ENCODE measurements at places on chromosomes 2 and 18.

DNA sequence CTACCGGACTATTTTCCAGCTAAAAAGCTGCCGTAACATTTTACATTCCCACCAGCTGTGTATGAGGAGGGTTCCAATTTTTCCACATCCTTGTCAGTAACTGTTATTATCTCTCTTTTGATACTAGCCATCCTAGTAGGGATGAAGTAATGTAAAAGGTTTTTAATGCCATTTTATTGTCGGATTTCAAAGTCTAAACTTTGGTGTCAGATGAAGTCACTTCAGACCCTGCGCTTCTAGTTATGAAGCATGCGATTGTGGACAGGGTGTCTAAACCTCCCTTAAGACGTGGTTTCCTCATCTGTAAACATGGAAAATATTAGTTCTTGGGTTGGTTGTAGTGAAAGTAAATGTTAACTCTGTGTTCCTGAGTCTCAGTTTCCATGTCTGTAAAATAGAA lies 4.7 kb downstream of the DGKD start:
- DNase-seq, result no peak

DNA sequence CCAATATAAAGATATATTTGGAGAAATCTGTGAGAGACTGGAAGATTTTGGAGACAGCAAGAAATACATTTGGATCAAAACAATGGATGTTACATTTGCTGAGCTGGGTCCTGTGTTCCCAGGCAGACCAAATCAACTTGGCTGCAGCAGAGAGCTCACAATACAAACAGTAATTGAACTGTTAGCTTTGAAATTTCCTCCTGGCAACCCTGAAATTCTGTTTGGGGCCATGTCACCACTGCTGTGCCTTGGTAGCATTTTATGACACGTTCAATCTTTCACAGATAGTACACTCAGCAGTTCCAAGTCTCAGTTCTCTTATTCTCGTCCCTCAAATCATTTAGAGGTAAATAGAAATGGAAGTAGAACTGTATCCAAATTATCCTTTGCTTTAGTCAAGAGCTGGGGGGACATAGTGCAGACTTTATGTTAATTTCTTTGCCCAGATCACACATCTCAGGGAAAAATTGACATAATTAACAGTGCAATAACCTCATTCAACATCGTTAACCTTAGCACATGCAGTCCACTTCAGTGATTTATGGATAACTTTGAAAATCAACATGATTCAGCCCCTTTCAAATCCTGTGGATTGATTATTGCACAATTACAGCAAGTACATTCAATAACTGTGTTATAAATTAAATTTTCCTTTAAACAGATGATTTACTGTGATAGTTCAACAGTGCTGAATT lies 277.4 kb upstream of the MC4R start:
- DNase-seq, result no peak

DNA sequence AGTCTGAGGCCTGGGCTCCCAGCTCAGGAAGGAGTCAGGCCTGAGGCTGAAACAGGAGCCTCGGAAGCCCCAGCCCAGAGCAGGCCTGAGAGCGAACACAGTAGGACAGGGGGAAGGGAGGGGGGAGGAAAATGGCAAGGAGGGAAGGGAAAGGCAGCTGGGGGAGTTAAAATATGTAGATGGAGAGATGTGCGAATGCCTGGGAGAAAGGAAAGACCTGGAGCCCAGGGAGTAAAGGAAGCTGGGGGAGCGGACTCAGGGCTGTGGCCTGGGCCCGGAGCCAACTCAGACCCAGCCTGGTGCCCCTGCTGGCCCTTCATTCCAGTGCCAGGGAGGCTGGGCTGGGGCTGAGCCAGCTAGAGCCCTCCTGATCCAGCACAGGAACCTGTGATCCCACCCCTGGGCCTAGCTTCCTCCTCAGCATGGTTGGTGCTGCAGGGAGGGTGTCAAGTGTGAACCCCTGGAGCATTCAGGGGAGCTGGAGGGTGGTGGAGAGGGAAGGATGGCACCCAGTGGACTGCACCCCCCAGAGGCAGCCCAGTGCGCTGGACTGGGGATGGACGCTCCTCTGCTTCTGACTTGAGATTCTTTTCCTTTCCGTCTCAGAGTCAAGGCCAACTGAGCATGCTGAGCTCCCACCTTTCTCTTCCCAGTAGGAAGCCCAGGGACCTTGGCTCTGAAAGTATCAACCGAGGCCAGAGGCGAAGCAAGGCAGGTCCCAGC lies 46.3 kb downstream of the EMX1 start:
- DNase-seq, result no peak

DNA sequence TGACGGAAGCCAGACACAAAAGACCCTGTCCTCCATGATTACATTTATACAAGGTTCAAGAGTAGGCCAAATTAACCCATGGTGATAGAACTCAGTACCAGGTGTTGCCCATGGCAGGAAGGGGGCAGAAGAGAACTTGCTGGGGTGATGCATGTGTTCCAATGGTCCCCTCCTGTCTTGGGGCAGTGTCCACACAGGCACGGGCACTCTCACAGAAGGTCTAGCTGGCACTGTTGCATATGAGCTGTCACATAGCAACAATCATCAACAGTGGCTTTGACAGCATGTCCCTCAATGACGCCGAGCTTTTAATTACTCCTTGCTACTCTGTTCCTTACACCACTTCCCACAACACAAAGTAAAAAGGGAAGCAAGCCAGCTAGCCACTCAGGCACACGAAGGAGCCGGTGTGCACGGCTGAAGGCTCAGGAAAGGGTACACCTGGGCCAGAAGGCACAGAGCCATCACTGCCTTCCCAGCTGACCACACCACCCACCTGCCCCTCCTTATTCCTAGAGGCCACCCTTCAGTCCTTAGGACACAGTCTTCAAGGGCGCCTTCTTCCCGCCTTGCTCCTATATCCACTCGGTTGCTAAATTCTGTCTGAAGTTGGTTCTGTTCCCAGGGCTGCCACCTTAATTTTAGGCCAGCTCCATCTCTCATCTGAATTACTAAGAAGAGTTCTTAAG lies 28.9 kb downstream of the RPL31 start:
- no peak for DNase-seq

DNA sequence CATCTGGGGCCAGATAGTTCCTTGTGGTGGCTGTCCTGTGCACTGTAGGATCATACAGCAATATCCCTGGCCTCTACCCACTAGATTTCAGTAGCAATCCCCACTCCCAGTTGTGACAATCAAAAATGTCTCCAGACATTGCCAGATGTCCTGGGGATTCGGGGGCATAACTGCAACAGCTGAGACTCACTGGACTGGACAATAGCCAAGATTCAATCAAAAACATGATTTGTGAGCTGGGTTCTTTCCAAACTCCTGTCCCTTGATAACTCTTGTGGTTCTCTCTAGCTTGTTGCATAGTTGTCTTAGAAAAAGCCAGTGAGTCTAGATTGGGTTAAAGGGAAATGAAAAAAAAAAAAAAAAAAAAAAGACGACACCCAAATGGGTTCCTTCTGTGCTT lies 293.4 kb downstream of the CELF4 start:
- no peak for DNase-seq

DNA sequence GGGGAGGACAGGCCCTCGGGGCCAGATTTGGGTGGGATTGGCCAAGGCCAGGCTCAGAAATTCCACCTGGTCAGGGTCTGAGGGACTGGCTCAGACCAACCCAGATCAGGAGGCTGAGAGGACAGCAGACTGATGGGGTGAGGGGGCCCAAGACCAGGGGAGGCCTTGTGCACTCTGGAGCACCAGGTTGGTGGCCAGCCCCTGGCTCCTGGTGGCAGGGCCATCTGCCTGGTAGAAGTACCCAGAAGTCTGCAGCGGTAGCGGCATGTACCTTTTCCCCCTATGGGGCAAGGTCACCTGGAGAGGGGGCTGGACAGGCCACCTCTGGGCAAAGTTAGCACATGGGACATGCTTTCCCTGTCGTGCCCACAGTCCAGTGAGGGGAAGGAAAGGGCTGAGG lies 21.2 kb upstream of the ODC1 start:
- no peak for DNase-seq

DNA sequence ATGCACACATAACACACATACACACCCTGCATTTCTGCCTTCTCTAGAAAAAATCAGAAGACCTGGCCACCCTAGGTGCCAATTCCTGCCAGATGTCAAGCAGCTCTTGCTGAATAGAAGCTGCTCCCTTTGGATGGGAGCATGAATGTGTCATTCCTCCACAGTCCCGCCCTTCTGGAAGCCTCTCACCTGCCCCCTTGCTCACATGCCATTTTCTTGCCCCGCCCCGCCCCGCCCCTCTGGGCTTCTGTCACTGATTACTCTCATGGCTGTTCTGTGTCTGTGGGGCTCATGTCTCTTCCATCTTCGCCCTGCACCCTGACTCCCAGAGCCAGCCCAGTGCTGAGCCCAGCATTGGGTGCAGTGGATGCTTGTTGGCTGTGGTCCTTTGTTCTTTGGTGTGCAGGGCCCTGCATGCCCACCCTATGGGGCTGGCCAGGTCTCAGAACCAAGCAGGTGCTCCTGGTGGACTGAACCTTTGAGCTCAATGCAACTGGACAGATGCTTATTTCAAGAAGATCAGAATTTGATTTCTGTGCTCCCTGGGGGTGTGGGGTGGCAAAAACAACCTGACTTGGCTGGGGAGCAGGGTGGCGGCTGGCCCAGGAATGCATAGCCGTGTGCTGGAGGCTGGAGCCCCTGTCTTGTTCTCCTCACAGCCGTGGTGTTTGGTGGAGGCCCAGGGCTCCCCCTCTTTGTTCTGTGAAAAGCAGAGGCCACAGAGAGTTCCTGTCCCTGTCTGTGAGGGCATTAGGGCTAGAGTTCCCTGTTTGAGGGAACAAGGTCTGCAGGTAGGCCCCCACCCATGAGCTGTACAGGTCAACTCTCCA lies 140.6 kb upstream of the GLI2 start:
- DNase-seq, result no peak

- DNase-seq, result no peak
Measured at GRCh38 chr2:215751911-215752272, 261.5 kb downstream of the MREG start.

- no peak for DNase-seq
Measured at GRCh38 chr2:26605999-26606846, 34.9 kb downstream of the CIB4 start.

DNA sequence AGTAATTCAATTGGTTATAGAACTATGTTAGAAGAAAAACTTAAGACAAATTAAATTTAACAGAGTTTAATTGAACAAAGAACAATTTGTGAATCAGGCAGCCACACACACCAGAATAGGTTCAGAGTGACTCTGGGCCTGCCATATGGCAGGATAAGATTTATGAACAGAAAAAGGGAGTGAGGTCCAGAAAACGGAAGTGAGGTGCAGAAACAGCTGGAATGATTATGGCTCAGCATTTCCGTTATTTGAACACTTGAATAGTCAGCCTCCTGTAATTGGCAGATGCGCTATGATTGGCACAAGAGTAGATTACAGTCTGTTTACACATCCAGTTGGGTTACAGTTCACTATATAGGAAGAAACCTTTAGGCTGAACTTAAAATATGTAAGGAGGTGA lies 99.0 kb downstream of the MBD2 start:
- no peak for DNase-seq

GRCh38 chr2:226478109-226478809 lies 321.4 kb downstream of the IRS1 start:
- no peak for DNase-seq

GRCh38 chr18:44156126-44156525 lies 524.6 kb upstream of the SETBP1 start:
- DNase-seq, result no peak

DNA sequence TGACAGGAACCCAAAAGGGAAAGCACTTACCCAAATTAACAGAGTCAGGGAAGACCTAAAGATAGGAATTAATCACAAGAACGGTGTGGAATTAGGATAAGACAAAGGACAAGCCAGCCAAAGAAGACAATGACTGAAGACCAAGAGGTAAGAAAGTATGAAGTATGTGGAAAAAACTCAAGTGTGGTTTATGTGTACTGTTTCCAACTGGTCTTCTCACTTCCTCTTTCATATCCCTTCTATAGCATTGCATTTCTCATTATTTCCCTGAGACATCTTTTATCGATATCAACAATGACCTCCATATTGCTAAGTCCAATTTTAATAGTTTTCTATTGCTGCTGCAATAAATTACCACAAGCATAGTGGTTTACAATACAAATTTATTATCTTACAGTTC lies 313.5 kb upstream of the SLC39A10 start:
- no peak for DNase-seq

DNA sequence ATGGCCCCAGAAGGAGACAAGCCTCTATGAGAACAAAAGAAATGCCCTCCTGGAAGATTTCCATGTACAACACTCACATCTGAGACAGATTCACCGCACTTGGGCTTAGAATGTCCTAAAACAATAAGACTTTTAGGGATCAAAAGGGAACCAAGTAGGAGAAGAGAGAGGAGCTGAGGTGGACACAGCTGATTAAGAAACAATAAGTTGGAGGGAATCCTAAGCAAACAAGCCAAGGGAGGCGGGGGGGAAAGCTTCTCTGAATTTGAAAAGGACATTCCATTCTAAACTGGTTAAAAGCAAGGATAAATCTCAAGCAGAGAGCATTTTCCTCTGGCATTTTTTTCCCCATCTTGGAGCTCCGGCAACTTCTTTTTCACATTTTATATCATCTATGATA lies 9.9 kb downstream of the ACVR1 start:
- no peak for DNase-seq

DNA sequence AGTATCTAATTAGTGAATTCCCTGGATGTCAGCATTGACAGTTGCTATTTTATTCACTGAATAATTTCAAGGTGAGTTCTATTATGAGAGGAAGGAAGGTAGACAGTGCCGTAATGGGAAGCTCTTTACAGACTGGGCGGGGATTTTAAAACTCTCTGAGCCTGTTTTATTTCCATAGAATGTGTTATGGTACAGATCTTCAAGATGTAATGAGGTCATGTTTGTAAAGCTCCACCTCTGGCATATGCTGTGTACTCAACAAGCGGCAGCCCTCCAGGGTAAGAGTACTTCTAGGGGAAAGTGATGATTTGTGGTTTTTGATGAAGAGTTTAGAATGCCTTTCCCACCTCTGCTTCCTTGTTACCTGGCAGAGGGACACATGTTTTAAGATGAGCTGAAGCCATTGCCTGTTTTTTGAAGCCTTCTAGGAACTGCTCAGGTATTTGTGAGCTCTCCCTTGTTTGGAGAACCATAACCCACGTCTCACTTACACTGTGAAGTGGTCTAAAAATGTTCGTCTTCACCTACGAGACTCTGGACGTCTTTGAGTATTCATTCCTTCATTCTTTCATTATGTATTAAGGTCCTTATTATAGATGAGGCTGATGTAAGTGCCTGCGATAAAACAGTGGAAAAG lies 251.2 kb downstream of the PTGR3 start:
- no peak for DNase-seq

- DNase-seq, result no peak
Measured at GRCh38 chr18:24195296-24196053, 56.6 kb downstream of the CABYR start.

GRCh38 chr18:37570336-37570930 lies 4.8 kb upstream of the CELF4 start:
- DNase-seq, result no peak

- DNase-seq, result no peak
Measured at GRCh38 chr18:51523671-51524070, 326.2 kb upstream of the MEX3C start.

DNA sequence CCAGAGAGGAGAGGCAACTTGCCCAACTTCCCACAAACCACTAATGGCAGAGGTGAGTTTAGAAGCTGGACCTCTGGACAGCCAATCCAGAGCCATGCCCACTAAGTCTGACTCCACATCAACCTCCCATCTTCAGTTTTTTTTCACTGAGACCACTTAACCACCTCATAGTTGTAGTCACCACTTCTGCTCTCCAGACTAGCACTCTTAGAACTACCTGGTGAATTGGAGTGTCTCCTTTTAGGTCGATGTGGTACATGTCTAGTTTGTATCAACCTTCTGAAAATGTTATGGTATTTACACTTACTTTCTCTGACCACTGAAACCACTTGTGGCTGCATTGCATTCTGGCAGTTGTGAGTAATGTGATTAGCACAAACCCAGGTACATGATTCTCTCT lies 743.6 kb upstream of the FANCL start:
- DNase-seq, result no peak
